ENCODE measurements at places on chromosomes 1 and 21.

- DNase-seq: no peak
Observed at GRCh38 chr21:46033410-46034400, 52.1 kb downstream of the COL6A1 start.

DNA sequence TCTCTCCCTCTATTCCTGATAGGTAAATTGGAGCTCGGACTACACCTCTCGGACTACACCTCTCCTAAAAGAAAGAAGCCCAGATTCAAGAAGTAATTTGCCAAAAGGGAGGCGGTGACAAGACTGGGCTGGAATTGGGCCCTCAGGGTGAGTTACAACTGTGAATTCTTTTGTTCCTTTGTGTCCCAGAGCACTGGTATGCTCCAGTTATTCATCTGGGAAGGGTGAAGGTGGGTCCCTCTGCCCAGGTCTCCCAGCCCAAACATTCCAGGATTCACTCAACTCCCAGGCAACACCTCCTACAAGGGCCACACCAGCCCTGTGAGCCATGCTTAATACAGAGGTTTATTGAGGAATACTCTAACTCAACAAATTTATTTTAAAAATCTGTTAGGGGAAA lies 69.2 kb downstream of the LMX1A start:
- no peak for DNase-seq

DNA sequence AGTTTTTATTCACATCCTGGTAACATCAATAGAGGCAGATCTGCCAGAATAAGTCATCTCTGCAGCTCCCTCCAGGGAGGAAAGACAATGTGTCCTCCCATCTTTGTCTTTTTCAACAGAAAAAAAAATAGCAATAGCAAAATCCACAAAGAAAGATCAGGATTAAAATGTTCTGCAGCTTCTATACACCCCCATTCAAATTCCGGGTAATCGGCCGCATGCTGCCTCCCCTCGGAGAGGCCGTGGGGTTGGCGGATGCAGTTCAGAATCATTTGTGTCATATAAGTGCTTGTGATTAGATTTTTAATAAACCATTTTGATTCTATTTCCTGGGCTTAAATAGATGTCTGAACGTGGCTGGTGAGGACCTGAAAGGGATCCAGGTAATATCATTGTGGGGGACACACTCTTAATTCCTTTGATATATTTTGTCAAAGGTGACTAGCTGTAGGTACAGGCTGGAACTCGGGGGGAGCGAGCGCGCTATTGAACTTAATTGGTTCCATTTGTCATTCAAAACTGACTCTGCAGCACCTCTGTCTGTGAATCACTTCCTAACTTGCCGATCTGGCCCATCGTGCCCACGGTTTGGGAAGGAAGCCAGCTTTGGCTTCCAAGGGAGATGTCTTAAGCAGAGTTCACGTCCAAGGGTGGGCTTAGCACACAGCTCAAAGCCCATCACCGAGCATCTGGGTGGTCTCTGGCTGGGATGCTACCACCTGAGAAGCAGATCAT lies 85.6 kb upstream of the ARHGEF16 start:
- no peak for DNase-seq

DNA sequence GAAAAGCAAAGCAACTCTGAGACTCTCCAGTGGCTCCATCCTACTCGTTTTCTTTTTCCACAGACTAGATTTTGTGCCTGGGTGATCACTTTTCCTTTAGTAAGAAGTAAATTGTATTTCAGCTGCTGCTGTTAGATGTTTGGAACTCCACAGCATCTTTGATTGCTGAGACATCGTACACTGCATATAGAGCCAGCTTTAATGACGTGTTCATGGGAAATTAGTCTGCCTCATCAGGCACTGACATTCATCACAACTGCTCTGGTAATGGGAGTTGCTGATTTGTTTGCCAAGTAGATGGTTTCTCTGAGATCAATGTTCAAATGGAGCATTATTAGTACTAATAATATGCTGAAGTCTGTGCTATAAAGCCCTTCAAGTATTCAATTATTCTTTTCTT lies 573.8 kb upstream of the NR5A2 start:
- DNase-seq: no peak

DNA sequence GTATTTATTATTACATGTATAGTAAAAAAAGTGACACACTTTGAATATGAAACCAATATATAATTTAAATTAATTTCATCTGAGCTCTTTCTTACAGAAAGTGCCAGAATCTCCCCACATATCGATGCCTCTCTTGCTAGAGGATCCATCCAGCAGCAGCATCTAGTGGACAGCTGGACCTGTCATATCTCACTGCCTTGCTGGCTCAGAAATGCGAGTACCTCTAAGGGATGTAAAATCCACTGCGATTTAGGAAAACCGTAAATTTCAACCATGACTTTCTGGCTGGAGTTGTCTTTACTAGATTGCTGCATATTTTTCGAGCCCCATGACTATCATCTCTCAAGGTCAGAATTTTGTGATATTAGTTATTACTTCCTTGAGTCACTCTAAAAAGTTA lies 333.8 kb downstream of the NEGR1 start:
- DNase-seq: no peak

GRCh38 chr1:200912737-200913407 lies 18.2 kb downstream of the INAVA start:
- no peak for DNase-seq

DNA sequence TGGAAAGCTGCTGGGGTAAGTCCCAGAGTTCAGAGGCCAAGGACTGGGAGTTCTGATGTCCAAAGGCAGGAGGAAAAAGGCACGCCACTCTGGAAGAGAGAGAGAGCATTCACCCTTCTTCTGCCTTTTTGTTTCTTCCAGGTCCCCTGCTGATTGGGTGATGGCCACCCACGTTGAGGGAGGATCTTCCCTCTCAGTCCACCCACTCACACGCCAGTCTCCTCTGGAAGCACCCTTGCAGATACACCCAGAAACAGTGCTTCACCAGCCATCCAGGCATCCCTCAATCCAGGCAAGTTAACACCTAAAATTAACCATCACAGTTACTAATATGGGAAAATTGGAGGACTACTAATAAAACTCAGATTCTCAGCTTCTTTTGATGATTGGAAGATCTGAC lies 66.1 kb upstream of the PARP1 start:
- DNase-seq: no peak

DNA sequence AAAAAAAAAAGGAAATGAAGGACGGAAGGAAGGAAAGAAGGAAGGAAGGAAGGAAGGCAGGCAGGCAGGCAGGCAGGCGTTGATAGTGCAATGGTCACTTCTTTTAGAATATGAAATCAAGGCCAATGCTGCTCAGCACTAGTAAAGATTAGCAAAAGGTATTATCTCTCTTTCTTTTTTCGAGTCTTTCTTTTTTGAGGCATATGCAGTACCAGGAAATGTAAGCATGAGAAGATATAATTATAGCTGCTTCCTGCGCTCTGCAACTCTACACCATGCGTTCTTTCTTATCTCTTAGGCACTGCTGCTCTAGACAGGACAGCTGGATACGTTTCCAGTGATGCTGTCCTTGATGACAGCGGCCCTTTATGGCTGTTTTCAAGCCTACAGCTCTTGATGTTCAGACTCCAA lies 1512.5 kb upstream of the B3GALT2 start:
- DNase-seq: no peak

DNA sequence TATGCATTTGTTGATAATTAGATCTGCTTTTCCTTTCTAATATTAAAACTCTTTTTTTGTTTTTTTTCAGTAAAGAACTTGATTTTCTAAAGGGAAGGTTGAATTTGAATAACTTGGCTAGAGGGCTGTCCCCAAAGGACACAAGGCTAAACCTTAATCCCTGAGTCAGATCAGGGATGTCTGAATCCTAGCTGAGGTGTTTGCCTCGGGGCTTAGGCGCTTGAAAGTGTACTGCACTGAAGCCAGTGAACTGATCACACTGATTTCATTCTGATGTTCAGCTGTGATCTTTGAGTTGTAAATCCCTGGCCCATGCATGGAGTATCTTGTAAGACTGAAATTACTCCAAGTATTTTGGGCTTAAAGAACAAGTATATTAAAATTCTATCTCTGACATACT lies 42.8 kb downstream of the MTR start:
- no peak for DNase-seq

DNA sequence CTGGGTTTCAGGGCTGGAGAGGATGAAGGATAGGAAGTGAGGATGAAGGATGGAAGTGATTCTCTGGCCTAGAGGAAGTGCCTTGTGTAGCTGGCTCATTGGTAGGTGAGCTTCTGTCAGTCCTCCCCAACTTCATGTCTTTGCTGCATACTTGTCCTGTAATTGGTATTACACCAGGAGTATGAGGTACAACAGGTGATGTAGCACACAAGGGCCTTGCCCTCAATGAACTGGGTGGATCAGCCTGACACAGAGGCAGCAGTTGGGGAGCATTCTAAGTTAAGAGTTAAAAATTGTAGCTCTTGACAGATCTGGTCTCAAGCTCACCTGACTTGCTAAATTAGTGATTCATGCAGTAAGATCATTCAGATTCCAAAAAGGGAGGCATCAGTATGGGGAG lies 37.9 kb upstream of the CACNA1E start:
- DNase-seq: no peak

DNA sequence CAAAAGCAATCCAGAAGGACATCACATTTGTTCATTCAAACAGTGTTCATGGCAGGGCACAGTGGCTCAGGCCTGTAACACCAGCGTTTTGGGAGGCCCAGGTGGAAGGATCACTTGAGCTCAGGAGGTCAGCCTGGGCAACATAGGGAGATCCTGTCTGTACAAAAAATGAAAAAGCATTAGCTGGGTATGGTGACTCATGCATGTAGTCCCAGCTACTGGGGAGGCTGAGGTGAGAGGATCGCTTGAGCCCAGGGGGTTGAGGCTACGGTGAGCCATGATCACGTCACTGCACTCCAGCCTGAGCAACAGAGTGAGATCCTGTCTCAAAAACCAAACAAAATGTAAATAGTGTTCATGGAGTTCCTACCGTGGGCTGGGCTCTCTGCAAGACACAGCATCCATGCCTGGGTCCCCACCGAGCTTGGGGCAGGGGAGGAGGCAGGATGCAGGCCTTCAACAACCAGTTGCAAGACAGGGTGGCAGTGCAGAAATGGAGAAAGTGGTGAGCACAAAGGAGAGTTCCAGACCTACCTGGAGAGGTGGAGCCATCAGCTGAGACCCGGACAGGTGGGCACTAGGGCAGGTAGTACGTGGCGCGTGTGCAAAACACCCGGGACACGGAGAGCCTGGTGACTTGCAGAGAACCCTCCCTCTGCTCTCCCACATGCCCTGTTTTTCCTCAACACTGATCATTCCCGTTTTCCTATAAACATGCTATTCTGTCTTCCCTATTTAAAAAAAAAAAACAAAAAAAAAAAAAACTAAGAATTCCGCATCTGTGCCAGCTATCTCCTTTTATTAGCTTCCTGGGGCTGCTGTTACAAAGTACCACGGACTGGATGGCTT lies 138.9 kb downstream of the TOMM20 start:
- no peak for DNase-seq

GRCh38 chr1:226061841-226062557 lies 517 bp upstream of the H3-3A start:
- no peak for DNase-seq

GRCh38 chr1:184388971-184389370 lies 2.1 kb downstream of the C1orf21 start:
- no peak for DNase-seq

- DNase-seq: no peak
Observed at GRCh38 chr1:17768651-17769241, 13.6 kb downstream of the ACTL8 start.

GRCh38 chr1:179025975-179026812 lies 500 bp downstream of the FAM20B start:
- no peak for DNase-seq

- DNase-seq: no peak
Observed at GRCh38 chr1:156592910-156593660, 1.5 kb downstream of the NAXE start.

DNA sequence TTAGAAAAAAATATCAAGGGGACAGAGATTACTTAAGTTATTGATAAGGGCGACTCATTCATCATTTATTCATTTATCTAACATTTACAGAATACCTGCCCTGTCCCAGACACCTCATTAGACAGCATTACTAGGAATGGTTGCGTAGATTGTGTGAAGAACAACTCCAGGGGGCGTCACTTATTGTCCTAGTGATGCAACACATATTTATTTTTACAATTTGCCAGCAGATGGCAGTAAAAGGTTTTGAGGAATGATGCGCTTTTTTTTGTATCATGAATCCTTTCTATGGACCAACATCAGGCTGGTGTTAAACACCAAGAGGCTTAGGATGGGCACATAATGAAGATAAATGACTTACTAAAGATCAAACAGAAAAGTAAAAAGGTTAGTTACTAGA lies 5.5 kb downstream of the NCAM2 start:
- DNase-seq: no peak

- no peak for DNase-seq
Observed at GRCh38 chr21:40067751-40068150, 200.5 kb downstream of the PCP4 start.

GRCh38 chr1:177571485-177572076 lies 398.3 kb downstream of the SEC16B start:
- DNase-seq: no peak

DNA sequence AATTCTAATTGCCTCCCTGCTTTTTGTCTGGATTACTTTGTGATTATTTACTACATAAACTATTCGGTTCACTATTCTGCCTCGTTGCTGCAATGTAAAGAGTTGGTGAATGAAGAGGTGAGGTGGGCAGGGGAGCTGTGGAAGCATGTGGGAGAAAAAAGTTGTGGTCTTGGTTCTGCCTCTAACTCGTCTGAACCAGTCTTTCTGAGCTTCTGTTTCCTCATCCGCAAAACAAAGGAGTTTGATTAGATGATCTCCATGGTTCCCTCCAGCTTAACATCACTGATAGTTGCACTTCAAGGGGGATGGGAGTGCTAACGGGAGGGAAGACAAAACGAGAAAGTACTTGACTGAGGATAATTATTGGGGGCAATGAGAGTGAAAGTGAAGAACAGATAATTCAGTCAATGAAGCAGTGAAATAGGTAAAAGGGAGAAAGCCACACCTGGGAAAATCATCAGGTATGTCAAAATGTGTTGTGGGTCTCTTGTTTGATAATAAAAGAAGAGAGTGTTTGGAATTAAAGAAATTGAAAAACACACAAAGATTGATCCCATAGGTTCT lies 26.2 kb upstream of the UHMK1 start:
- DNase-seq: no peak

- DNase-seq: no peak
Observed at GRCh38 chr1:66352792-66353191, 181.2 kb upstream of the SGIP1 start.

DNA sequence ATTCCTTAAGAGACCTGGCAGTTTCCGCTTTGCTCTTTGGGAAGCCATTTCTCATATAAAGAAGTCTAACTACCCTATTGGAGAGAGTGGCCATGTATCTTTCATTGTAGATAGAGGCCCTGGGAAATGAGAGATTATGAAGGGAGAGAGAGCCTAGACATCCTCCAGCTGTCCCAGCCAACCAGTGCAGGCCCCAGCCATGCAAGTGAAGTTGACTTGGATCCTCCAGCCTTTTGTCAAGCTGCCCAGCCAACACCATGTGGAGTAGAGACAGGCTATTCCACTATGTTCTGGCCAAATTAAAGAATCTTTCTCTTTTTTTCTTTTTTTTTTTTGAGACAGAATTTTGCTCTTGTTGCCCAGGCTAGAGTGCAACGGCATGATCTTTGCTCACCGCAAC lies 7.1 kb upstream of the ANP32E start:
- no peak for DNase-seq

GRCh38 chr21:45970674-45971615 lies 10.6 kb upstream of the COL6A1 start:
- DNase-seq: no peak

- no peak for DNase-seq
Observed at GRCh38 chr1:233714631-233715217, 100.8 kb downstream of the KCNK1 start.

GRCh38 chr1:113178522-113178921 lies 105.5 kb downstream of the LRIG2 start:
- DNase-seq: no peak

GRCh38 chr1:89581859-89582258 lies 51.1 kb upstream of the LRRC8C start:
- DNase-seq: no peak

GRCh38 chr1:33763406-33763805 lies 100.5 kb upstream of the HMGB4 start:
- no peak for DNase-seq
